ENCODE measurements at places on chromosomes 5 and 9.

DNA sequence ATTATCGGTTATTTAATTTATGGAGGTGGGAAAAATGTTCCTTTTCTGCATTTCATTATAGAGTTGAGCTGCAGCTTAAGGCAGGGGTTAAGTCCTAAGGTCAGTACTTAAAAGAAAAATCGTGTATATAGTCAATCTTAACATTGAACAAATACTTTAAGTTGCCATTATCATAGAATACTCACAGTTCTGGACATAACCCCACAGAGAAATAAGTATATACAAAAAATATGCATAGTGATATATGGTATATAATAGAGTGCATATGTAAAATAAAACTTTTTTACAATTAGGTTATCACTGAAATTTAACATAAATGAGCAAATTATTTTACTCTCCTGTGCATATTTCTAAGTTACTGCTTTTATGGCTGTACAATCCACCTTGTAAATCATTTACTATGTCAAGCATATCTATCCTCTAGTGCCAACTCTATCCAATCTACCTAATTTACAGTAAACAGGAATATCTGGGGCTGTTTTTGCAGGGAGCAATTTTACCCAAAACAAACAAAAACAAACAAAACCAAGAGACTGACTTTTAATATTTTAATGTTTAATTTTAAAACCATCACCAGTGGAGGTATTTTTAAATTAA, 28.8 kb downstream of the TTC39B start:
- H3K27me3 ChIP-seq = no peaks in the 10 kb centered on the region
- H3K27ac ChIP-seq = no peak overlapping the region
- no peaks in the 10 kb centered on the region for H3K36me3 ChIP-seq
- DNase-seq = no peak
- peaks cover 9% of the 10 kb centered on the region for H3K4me1 ChIP-seq

GRCh38 chr9:87276851-87277261, 220.8 kb upstream of the DAPK1 start:
- no peak for DNase-seq
- no peaks in the 10 kb centered on the region for H3K27me3 ChIP-seq
- H3K27ac ChIP-seq = no peak overlapping the region
- H3K4me1 ChIP-seq = no peaks in the 10 kb centered on the region
- H3K36me3 ChIP-seq = no peaks in the 10 kb centered on the region

GRCh38 chr9:113771199-113771598, 104.9 kb upstream of the ZNF618 start:
- H3K4me3 ChIP-seq = no peak overlapping the region
- H3K4me1 ChIP-seq = peaks cover 3% of the 10 kb centered on the region
- H3K36me3 ChIP-seq = no peaks in the 10 kb centered on the region
- no peak overlapping the region for H3K27ac ChIP-seq
- no peak for DNase-seq
- no peaks in the 10 kb centered on the region for H3K27me3 ChIP-seq

DNA sequence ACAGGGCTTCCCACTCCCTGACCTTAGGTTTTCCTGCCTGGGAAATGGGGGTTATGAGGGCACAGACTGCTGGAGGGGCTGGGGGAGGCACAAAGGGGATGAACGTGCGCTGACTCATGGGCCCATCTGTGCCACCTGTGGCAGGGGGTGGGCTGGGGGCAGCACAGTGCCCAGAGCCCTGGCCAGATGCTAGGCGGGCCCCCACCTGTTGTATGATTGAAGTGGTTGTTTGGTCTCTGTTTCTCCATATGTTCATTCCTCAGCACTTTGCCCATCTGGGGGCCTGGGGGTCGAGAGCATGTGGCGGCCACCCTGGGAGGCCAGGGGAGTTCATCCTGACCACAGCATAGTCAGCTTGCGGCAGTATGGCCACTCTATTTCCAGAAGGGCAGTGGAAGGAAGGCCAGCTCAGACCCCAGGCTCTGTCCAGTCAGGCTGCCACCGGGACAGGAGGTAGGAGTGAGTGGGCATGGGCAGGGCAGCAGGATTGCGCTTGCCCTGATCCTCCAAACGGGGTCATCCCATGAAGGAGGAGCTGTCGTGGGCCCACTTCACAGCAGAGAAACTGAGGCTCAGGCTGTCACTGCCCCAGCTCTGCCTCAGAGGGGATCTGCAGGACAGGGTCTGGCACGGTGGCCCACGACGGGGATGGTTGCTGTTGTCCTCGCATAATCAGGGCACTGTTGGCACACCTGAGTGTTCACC, 841 bp upstream of the NINJ1 start:
- H3K36me3 ChIP-seq = no peaks in the 10 kb centered on the region
- no peak for DNase-seq
- peak overlapping the region; percentile 81 for H3K4me3 ChIP-seq
- peaks cover 63% of the 10 kb centered on the region for H3K4me1 ChIP-seq
- H3K27ac ChIP-seq = peak overlapping the region; percentile 97

- no peaks in the 10 kb centered on the region for H3K36me3 ChIP-seq
- H3K4me1 ChIP-seq = no peaks in the 10 kb centered on the region
- H3K4me3 ChIP-seq = no peak overlapping the region
- no peak overlapping the region for H3K27ac ChIP-seq
- no peaks in the 10 kb centered on the region for H3K27me3 ChIP-seq
Observed at GRCh38 chr5:83547161-83547560, 75.6 kb downstream of the VCAN start.

GRCh38 chr5:24816206-24816605, 171.4 kb upstream of the CDH10 start:
- no peaks in the 10 kb centered on the region for H3K4me1 ChIP-seq
- no peak for DNase-seq
- H3K27ac ChIP-seq = no peak overlapping the region
- H3K36me3 ChIP-seq = no peaks in the 10 kb centered on the region
- no peaks in the 10 kb centered on the region for H3K27me3 ChIP-seq
- no peak overlapping the region for H3K4me3 ChIP-seq

All from esophagus squamous epithelium (tissue), 5 donors.